Activated naive CD8-positive, alpha-beta T cell treated with anti-CD3 and anti-CD28 coated beads, Interleukin-2, amount 10 ng/mL, durations not matched to agents 7 days and 5 days (primary cell): ENCODE measurements at places on chromosomes 4 and X.

DNA sequence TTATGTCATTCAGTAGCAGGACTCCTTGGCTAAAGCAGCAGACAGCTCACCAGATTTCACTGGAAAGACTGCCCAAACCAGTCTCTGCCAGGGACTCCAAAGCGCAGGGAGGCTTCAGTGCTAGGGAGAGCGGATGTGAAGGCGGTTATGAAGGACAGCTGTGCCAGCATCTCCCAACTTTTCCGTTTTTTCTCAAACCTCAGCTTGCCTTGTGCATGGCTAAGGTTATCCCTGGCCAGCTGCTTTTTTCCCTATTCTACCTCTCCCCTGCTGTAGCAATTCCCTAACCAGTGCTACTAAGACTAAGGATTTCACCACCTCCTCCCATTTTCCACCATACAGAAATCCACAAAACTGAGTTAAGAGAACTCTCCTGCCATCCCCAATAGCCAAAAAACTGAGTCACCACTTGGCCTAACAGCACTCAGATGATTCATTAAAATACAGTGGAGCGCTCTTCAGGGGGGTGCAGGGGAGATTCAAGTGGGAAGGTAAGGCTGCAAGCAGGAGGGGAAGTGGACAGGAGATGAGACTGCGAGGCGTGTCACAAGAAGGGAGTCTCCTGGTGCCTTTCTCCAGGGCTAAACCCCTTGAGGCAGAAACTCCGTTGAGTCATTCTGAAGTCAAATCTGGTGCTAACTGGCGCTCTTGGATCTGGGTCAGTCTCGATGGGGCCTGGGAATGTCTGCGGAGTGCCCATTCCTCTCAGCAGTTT is 90.7 kb downstream of the PALLD start:
- H3K27ac ChIP-seq, result no peak overlapping the region
- no peak for DNase-seq
- peaks cover 15% of the 10 kb centered on the region for H3K27me3 ChIP-seq

- peaks cover 11% of the 10 kb centered on the region for H3K36me3 ChIP-seq
- no peak overlapping the region for H3K4me3 ChIP-seq
- H3K27me3 ChIP-seq, result no peaks in the 10 kb centered on the region
- H3K4me1 ChIP-seq, result peaks cover 33% of the 10 kb centered on the region
- H3K27ac ChIP-seq, result no peak overlapping the region
These were observed 40.1 kb downstream of the FAM241A start for GRCh38 chr4:112185334-112185733.

GRCh38 chrX:70826715-70827114 is 81.8 kb downstream of the TEX11 start:
- H3K27ac ChIP-seq, result no peak overlapping the region
- DNase-seq, result no peak
- no peaks in the 10 kb centered on the region for H3K36me3 ChIP-seq
- H3K27me3 ChIP-seq, result peaks cover 10% of the 10 kb centered on the region
- no peaks in the 10 kb centered on the region for H3K4me1 ChIP-seq

DNA sequence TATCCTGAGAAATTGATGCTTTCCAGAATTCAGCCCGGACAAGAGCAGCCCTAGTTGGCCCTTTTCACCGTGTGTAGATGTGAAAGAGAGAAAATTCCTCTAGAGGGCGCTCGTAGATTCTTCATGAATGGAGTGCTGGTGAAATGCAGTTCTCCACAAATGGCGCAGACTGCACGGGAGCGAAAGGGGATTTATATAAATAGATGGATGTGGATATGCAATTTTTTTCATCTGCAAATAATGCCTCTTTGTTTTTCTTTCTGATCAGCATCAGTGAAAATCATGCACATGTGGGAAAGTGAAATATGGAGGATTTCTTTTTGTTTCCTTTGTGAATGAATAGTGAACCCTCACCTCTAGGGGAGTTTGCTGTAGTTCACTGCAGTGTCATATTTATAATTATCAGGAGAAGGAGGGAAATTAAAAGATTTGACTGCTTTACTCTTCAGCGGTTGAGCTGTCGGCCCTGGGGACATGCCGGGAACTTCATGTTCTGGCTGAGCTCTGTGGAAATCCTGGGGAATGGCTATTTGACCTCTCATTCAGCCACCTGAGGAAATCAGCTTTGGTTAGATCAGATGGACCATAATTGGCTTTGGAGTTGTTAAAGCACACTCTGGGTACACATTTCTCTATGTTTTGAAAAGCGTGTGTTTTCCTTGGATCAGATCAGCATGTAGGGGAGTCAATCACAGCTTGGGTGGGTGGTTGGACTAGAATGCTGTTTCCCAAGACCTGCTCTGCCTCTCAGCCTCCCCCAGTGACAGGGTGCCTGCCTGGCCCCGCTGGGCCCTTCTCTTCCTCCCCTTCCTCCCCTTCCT is 115.0 kb upstream of the SHISA3 start:
- H3K36me3 ChIP-seq, result no peaks in the 10 kb centered on the region
- no peak for DNase-seq
- peaks cover 16% of the 10 kb centered on the region for H3K27me3 ChIP-seq
- H3K4me3 ChIP-seq, result no peak overlapping the region

DNA sequence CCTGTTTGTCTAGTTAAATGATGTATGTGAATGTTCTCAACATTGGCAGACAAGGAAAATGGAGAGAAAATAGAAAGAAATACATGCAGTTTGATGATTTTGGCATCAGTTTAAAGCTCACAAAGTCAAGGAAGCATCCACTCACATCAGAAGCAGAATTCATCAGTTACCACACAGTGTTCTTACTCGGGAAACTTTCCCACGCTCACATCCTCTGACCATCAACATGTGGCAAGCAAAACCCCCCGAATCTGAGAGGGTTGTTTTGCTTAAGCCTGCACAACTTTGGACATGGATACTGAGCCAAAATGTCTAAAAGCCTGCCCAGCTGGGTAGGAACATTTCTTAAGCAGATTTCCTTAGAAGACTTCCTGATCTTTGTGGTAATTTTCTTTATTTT is 407.6 kb downstream of the ANKRD50 start:
- peaks cover 5% of the 10 kb centered on the region for H3K27me3 ChIP-seq
- H3K4me1 ChIP-seq, result no peaks in the 10 kb centered on the region
- no peak for DNase-seq
- H3K27ac ChIP-seq, result no peak overlapping the region

DNA sequence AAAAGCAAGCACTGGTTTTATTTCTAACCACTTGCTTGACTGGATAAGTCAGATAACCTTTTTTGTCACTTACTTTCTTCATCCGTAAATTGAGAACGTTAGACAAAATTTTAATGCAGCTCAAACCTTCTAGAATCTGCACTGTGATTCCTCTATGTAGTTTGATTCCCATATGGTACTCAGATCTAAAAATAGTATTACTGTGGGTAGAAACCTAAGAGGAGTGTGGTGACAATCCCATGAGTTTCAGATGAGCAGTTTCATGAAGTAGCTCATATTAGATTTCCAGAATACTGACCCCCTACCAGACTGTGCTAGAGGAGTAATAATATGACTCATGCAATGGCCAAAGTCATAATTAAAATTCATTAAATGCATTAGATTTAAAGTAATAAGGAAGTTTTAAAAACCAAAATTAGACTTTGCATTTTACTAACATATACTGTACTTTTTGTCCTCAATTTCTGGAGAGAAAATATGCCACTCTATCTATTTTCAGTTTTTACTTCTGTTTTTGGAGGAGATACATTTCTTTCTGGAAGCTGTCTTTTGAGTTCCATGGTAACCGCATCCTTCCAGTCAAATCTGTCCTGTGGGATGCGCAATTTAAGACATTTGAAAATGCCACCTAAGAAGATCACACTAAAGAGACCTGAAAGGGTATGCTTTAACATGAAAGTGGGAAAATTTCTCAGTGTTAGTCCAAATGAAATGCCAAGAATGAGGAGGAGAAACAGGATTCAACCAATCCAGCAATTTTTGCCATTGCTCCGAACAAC is 64.1 kb upstream of the GPM6A start:
- H3K27me3 ChIP-seq, result no peaks in the 10 kb centered on the region
- no peaks in the 10 kb centered on the region for H3K4me1 ChIP-seq

DNA sequence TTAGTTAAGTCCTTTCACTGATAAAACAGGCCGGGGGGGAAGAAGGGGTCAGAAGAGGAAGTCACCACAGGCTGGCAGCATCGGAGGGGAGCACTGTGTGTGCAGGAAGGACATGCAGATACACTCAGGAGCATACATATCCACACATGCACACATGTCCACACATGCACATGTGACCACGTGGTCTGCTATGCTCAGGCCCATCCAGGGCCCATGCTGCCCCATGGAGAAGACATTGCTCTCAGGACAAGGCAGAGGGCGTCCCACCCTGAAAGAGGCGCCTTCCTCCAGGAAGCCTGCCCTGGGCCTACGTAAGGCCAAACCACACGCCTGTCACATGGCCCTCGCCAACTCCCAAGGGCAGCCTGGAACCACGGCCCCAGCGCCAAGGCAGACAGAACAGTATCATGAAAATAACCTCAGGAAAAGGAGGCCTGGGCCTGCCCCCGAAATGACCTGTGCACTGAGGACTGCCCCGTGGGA is 15.8 kb downstream of the WDR1 start:
- no peaks in the 10 kb centered on the region for H3K27me3 ChIP-seq
- H3K27ac ChIP-seq, result peak overlapping the region; percentile 87
- H3K36me3 ChIP-seq, result peaks cover 49% of the 10 kb centered on the region

GRCh38 chr4:145001635-145002034 is 96.4 kb downstream of the ANAPC10 start:
- H3K36me3 ChIP-seq, result peaks cover 58% of the 10 kb centered on the region
- H3K27me3 ChIP-seq, result no peaks in the 10 kb centered on the region
- H3K4me3 ChIP-seq, result no peak overlapping the region
- DNase-seq, result no peak

DNA sequence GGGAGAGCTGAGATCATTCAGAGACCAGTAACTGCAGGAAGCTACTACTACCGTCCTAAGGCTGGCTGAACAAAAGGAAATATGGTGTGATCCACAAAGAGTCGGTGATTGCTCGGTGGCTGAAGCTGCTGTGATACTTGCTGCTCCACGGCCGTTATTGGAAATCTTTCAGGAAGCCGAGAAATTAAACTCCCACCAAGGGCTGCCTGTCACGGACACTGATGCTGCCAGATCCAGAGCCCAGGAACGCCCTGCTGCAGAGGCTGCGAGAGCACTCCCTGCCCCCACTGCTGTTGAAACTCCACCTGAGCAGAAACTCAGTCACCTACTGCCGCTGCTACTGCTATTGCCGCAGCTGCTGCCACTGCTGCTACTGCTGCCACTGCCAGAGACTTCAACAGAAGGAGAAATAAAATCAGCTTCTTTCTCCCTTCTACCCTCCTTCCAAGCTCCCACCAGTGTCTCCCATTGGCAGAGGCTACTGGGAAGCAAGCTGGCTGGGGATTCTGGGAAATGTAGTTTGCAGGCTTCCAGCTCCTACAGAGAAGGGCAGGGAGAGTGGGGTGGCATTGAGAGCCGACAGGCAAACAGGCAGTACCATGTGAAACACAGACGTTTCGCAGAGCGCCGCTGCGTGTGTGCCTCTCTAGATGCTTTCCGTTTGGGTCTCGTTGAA is 126.0 kb upstream of the ENPP6 start:
- H3K4me3 ChIP-seq, result peak overlapping the region; percentile 84
- peaks cover 26% of the 10 kb centered on the region for H3K4me1 ChIP-seq
- H3K27me3 ChIP-seq, result no peaks in the 10 kb centered on the region
- H3K27ac ChIP-seq, result peak overlapping the region; percentile 87
- DNase-seq, result peak; percentile 63

DNA sequence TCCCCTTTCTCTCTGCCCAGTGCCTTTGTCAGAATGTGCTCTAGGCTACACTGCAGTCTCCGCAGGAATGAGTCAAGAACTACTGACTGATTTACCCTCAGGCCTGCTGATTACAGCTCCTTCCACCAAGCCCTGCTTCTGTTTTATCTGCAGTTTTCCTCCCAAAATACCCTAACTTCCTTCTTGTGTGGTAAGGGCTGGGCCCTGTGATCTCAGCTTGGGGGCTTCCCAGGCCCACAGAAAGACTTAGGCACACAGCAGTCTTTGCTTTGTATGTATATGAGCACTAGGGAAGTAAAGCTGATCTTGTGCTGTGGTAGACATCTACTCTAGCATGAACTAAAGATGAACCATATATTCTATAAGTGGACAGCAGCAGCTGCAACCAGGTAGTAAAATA is 18.8 kb downstream of the PAK3 start:
- H3K27ac ChIP-seq, result no peak overlapping the region
- H3K4me1 ChIP-seq, result no peaks in the 10 kb centered on the region
- DNase-seq, result no peak
- H3K27me3 ChIP-seq, result peaks cover 3% of the 10 kb centered on the region

DNA sequence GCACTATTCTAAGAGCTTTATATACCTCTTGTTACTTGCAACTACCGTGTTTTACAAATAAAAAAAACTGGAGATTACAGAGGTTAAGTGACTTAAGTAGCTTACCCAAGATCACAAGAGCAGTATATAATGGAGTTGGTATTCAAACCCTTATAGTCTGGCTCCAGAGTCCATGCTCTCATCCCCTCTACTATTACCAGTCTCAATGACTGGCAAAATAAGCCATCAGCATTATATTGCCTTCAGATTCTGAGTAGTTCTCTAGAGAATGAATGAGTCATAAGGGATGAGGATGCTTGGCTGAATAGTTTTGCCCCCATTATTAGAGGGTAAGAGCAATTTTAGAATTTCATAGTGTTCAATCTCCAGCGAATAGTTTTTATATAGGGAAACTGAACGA is 170.1 kb upstream of the ATOH1 start:
- no peak overlapping the region for H3K27ac ChIP-seq
- H3K4me3 ChIP-seq, result no peak overlapping the region
- H3K36me3 ChIP-seq, result no peaks in the 10 kb centered on the region
- no peaks in the 10 kb centered on the region for H3K27me3 ChIP-seq
- H3K4me1 ChIP-seq, result no peaks in the 10 kb centered on the region

GRCh38 chr4:157918036-157918832 is 254.6 kb downstream of the GASK1B start:
- DNase-seq, result no peak
- H3K27ac ChIP-seq, result no peak overlapping the region
- no peaks in the 10 kb centered on the region for H3K4me1 ChIP-seq
- H3K36me3 ChIP-seq, result no peaks in the 10 kb centered on the region
- H3K27me3 ChIP-seq, result no peaks in the 10 kb centered on the region
- no peak overlapping the region for H3K4me3 ChIP-seq

DNA sequence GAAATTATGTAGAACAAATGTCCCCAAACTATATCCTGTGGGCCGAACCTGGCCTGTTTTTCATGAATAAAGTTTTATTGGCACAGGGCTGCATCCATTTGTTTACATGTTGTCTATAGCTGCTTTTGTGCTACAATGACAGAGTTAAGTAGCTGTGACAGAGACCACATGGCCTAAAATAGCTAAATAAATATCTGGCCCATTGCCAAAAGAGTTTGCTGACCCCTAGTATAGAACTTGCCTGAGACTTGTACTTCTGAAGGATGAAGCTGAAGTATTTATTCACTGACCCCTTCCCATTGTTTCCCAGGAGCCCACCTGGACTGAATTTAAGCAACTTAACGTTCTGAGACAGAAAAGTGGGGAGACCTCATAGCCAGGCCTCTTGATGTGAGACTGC is 325.6 kb downstream of the FRMPD4 start:
- H3K4me3 ChIP-seq, result no peak overlapping the region
- DNase-seq, result no peak
- H3K36me3 ChIP-seq, result no peaks in the 10 kb centered on the region

DNA sequence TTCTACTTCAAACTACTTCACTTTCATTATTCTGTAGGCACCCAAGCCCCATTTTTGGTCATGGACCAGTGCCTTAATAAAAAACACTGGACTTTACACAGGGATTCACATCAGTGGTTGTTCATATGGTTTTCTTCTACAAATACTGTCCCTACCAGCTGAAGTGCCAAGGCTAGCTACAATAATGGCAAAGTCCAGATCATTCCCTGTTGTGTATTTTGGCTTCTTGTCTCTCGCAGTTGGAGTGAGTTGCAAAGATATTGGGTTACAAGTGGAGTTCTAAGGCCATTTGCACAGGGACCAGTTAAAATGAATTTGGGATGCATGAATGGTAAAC is 16.7 kb upstream of the ANKRD17 start:
- H3K4me1 ChIP-seq, result peaks cover 7% of the 10 kb centered on the region
- peaks cover 10% of the 10 kb centered on the region for H3K36me3 ChIP-seq
- no peaks in the 10 kb centered on the region for H3K27me3 ChIP-seq
- DNase-seq, result no peak
- no peak overlapping the region for H3K27ac ChIP-seq
- H3K4me3 ChIP-seq, result no peak overlapping the region
